ENCODE measurements at places on chromosomes 5 and 9. TPM values are rescaled to one million over a fixed set of nuclear protein-coding genes. Genes with fewer than 3 reads are reported as not detected.
A peak's percentile ranks its signal among the peaks of the same experiment; 100 is the strongest.

The UBE2QL1 gene
- not detected for polyA plus RNA-seq

The KIF4B gene
- polyA plus RNA-seq = not detected

The PDLIM4 gene
- polyA plus RNA-seq = 190 TPM

The TRAF1 gene
- polyA plus RNA-seq = 0.78 TPM

The CTXN3 gene
- polyA plus RNA-seq = not detected

The SLC34A1 gene
- not detected for polyA plus RNA-seq

The TLX3 gene
- not detected for polyA plus RNA-seq

The SPINK1 gene
- 0.17 TPM for polyA plus RNA-seq

The IFNB1 gene
- polyA plus RNA-seq = not detected

The EXOSC2 gene
- 32.3 TPM for polyA plus RNA-seq

DNA sequence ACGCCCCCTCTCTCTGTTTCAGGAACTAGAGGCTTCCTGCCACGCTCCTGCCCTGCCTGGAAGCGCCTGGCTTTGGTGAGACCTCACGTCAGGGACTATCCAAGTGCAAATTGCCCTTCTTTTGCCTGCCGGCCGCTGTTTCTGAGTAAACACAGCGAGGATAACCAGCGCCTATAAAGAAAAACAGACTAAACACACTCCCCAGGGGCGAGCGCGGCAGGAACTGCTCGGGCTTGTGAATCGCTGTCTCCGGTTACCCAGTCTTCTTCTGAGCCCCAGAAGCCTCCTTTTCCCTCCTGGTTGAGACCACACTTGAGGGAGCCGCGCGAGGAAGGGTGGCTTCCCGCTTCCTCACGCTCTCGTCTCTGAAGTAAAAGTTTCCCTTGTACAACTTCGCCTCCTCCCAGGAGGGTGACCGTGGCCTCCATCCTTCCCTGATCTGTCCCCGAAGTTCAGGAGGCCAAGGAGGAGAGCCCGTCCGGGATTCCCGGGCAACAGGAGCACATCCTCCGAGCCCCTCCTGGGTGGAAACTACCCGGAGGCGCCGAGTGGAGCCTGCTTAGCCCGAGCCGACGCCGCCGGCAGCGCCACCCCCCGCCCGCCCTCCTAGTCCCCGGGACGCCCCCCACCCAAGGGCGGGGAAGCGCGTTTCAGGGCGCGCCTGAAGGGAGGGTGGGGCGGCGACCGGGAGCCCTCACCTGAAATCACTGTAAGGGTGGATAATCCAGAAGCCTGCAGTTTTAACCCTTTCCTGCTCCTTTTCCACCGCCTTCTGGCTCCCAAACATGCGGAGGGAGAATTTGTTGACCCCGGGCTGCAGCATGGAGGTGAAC lies 993 bp downstream of the HCN1 start:
- DNase-seq = no peak

GRCh38 chr5:83222906-83223305 lies 145.6 kb downstream of the XRCC4 start:
- peak; percentile 82 for DNase-seq

DNA sequence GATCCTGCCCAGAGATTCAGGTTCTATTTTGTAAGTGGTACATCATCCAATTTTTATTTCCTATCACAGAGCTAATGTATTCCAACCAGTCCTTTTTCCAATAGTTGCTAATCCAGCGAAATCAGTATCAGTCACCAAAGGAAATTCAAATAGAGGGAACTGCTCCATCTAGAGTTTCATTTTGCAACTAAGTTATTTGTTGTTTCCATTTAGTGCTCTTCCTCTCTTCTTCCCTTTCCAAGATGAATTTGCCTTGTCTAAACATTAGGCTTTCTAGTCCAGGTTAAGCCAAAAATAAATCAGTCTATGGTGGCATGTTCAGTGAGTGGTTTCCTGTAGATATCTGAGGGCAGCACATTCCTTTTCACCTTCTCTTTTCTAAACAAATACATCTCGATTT lies 79.8 kb upstream of the SPATA31D4 start:
- DNase-seq = no peak

DNA sequence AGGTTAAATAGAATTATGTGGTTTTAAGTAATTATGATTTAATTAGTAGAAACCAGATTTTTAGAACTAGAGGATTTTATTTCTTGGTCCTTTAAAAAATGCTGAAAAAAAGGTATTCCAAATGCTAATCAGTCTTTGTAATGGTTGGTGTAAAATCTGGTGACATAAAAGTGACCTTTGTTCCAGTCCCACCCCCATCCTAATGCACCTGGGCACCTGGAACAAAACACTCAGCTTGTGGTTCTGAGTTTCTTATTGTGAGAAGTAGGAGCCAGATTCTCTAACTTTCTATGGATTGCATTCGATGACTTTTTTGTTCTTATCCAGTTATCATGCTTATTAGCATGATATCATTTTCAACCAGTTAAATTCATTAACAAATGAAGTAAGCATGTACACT lies 115.1 kb upstream of the CTNND2 start:
- no peak for DNase-seq

DNA sequence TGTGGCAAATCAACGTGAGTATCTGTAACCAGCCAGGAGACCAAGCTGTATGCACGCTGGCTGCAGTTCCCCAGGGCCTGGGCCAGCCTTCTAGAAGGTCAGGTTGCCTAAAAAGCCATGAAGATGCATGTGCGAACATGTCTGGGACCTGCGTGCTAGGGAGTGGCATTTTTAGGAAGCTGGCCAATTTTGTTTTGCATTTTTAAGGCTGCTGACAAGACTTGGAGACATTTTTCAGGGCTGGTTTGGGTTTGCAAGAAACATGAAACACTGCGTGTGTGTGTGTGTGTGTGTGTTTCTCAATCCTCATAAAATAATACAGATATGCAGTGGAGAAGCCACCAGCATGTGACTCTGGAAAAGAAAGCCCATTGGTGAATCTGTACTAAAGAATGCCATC lies 5.1 kb downstream of the TGFBI start:
- peak; percentile 91 for DNase-seq

GRCh38 chr5:126972062-126972895 lies 58.1 kb downstream of the MARCHF3 start:
- no peak for DNase-seq

GRCh38 chr5:9545136-9545991 lies 511 bp downstream of the SEMA5A start:
- DNase-seq = peak; percentile 13

GRCh38 chr9:129316281-129317030 lies 138.4 kb upstream of the IER5L start:
- DNase-seq = no peak

DNA sequence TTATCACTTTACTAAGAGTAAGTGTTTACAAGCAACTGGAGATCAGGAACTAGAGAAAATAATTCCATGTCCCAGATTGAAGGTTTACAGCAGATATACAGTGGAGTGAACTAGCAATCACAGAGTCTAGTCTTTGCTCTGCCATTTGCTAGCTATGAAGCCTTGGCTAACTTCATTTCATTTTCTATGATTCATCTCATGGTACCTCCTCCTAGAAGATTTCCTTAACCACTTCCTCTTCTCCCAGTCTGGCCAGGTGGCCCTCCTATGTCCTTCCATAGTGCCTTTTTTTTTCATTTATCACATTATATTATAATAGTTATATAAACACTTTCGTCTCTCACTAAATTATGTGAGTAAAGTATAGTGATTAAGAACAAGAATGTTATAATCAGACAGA lies 52.1 kb downstream of the GRIA1 start:
- no peak for DNase-seq

DNA sequence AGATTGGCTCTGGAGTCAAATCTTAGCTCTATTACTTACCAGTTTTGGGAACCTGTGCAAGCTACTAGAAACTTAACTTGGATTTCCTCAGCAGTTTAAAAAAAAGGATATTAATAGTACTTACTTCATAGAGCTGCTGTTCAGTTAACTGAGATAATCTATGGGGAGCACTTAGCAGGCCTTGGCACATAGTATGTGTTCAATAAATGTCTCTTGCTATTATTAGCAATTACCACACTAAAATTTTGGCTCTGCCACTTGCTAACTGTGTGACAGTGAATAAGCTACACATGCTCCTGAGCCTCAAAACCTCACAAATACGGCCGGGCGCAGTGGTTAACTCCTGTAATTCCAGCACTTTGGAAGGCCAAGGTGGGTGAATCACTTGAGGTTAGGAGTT lies 55.9 kb downstream of the CDK5RAP2 start:
- no peak for DNase-seq

DNA sequence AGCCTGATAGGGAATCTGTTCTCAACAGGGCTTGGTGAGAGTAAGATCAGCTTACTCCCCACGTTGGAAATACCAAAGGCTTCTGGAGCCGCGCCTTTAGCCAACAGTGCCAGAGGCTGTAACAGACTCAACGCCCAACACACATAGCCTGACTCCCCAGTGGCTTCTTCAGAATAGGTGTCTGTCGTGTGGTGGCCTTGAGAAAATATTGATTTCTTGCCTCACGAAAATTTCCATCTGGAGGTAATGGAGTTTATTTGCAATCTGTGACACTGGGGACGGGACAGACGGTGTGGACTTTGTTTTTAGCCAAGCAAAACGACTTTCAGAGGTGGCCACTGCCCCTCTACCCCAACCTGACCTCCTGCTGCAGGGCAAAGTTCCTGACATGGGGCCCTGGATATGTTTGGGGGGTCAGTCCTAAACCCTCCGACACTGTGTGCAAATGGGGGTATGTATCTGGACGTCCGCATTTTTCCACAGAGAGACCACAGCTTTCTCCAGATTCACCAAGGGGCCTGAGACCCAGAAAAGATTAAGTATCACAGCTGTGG lies 189.3 kb downstream of the CDK5RAP2 start:
- DNase-seq = no peak

DNA sequence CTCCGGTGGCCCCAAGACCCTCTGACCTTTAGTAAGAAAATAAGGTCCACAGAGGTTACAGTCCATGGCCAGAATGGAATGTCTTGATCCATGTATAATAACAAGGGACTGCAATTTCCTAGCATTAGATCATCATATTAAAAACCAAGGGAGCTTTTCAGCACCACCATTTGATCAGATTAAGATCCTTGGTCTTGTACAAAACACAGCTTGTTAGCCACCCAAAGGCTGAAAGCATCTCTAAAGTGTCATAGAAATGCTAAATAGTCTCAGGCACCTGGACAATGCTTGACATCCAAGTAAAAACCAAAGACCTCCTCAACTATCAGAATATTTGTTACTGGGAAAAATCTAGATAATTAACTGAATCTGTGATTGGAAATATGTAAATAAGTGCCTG lies 50.3 kb upstream of the VPS13A start:
- no peak for DNase-seq

- DNase-seq = peak; percentile 62
These were observed 8.5 kb downstream of the TNC start for GRCh38 chr9:115109486-115109885.

GRCh38 chr9:108056805-108057386 lies 567.3 kb upstream of the KLF4 start:
- peak; percentile 83 for DNase-seq

GRCh38 chr5:154117930-154118329 lies 72.6 kb upstream of the GALNT10 start:
- DNase-seq = no peak

- DNase-seq = no peak
These were observed 56.0 kb upstream of the RARS1 start for GRCh38 chr5:168430296-168430695.

DNA sequence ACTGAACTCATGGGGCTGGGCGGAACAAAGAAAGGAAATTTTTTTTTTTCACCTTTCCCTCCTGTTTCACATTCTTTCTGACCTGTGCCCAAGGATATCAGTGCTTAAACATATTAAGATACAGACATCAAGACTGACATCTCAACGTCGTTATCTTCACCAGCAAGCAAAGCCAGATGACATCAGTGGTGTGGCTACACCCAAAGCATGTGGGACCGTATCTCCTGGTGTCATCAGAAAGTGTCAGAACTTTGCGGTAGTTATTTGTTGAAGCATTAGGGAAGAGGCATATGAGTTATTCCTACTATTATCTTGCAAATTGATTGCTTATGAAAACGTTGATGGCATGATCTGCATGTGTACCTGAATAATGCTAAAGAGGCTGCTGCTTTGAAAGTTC lies 487.4 kb downstream of the TLE4 start:
- DNase-seq = no peak

DNA sequence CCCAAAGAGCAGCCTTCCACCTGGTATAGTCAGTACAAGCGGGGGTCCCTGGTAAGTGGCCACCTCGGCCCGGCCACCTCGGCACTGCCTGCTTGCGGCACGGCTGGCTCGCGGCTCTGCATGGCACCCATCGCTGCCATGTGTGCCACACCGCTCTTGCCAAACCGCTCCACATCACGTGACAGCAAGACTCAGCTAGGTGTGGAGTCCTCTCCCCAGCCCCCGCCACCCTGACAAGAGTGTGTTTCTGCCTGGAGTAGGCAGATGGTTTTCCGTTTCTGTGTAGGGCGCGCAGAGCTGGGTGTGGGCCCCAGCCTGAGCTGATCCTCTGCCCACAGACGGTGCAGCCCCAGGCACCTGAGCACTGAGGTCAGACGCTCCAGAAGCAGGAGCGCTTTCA lies 50.5 kb upstream of the FCN2 start:
- no peak for DNase-seq

DNA sequence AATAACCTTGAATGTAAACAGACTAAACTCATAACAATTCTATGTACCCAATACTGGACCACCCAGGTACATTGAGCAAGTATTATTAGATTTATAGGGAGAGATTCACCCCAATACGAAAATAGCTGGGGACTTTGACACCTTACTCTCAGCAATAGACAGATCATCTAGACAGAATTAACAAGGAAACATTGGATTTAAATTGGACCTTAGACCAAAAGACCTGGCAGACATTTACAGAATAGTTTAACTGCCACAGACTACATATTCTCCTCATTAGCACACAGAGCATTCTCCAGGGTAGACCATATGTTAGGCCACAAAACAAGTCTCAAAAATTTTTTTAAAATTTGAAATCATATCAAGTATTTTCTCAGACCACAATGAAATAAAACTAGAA lies 397.4 kb downstream of the PIK3R1 start:
- no peak for DNase-seq

DNA sequence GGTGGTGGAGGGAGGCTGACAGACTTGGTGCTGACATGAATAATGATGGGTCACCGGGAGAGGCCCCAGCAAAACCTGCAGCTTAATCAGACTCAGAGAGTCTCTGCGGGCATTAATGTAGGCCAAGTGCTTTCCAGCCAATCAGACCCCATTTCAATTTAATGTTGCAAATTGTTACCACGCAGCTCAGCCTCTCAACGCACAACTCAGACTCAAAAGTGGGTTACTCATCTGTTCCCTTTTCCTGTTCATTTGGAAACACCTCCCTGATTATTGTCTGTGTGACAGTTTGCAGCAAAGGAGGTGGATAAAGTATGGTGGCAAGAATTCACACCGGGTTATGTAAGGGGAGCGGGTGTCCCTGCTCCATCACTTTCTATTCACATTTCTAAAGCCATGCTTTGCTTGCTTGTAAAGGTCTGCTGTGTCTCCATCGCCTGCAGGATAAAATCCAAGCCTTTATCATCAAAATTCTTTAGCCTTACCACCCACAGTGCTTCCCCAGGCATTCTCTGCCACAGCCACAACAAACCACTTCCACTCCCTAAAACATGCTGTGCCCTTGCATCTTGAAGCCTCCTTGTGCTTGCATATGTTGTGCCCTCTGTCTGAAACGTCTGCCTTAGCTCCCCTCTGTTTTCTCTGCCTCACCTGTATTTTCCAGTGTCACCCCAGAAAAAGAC lies 156.5 kb downstream of the ASTN2 start:
- no peak for DNase-seq
